ENCODE measurements at places on chromosomes 13 and 19.

GRCh38 chr19:11233073-11233472 is 6.3 kb upstream of the ANGPTL8 start:
- DNase-seq: no peak

DNA sequence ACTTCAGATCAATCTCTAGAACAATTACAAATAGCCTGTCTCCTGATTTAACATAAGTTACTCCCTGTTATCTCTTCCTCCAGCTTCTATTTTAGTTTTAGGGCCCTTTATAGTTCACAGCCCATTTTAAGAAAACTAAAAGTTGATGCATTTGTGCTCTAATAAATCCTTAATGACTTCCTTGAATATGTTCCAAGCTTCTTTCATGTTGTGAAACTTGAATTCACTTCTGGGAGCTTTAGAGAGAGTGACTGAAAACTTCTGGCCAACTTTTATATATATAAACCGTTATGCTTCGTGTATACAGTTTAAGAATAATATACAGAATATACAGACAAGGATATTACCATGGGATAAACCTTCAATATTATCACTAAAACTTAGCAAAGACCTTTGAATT is 366.8 kb downstream of the TBC1D4 start:
- DNase-seq: no peak

- DNase-seq: no peak
Observed at GRCh38 chr19:2529473-2529918, 53.6 kb downstream of the GADD45B start.

DNA sequence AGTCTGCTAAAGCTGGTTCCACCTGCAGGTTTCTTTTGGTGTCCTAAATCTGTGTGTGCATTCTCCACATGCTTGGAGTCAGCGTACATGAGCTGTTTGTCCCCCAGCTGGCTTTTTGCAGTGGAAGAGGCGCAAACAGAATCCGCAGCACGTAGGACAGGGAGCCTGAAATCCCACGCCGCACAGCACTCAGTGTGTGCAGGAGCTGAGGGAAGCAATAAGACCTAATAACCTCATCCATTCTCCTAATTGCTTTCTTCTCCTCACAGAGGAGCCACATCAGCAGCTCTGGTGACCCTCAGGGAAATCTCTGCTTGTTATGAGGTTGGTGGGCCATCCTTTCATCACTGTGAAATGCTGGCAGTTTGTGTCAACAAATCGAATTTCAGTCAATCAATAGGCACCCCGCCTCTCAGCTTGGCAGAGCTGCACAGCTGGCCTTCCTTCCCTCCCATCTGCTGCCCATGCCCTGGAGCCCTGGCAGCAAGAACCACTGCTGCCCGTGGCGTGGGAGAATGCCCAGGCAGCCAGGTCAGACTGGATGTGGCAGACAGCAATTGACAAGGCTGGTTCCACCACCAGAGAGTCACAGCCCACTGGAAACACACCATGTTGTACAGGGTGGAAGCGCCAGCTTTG is 136.7 kb downstream of the ZDHHC20 start:
- DNase-seq: no peak

- DNase-seq: no peak
Observed at GRCh38 chr13:43751624-43752023, 35.1 kb downstream of the ENOX1 start.

DNA sequence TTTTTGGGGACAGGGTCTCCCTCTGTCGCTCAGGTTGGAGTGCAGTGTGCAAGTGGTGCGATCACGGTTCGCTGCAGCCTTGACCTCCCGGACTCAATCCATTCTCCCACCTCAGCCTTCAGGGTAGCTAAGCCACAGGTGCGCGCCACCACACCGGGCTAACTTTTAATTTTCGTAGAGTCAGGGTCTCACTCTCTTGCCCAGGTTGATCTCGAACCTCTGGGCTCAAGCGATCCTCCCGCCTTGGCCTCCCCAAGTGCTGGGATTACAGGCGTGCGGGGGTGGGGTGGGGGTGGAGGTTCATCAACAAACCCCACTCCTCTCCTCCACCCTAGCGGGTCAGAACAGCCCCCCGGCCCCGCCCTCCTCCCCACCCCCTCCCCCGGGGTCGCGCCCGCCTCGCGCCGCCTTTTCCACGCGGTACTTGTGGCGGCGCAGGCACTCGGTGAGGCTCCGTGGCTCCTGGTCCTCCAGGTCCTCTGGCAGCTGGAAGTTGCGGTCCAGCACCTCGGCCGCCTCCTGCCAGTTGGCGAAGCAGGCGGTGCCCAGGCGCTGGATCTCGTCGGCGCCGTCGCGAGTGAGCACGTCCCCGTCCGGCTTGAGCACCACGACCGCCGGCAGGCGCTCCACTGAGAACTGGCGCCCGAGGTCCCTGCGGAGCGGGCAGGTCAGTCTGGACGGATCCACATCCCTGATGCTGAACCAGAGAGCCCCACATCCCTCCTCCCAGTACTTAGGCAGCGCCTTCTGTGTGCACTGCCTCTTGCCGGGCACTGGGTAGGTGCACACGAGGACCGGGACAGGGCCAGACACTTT is 5.2 kb downstream of the NXNL1 start:
- peak; percentile 44 for DNase-seq

DNA sequence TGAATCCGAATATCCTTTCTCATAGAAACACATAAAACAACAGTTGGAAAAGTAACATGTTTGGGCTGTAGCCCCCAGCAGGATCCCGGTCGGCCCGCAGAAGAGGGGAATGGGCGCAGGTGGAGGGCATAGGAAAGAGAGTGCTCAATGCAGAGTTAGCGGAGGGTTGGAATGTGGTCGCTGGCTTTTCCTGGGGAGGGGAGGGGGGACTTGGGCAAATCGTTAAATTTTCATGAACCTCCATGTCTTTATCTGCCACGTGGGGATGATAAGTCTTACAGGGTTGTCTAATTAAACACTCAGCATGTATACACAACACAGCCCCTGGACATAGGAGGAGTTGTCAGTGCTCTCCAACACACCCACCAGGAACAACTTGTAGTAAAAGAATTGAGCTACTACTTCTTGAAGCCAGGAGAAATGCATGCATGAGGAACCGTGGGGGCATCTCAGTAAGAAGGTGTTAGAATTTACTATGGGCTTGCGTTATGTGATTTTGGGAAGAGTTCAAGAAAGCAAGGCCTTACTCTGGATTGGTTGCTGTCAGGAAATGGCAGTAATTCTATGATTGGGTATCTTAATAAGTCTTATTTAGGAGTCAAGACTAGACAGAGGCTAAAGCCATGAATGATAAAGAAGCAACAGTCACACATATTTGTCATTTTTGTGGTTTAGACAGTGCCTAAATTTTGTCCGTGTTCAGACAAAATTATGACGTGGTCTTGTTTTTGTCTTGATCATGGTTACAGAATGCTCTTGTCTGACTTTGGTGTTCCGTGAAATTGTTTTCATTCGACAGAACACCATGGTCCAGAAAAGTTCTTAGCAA is 671 bp upstream of the SLC46A3 start:
- no peak for DNase-seq

DNA sequence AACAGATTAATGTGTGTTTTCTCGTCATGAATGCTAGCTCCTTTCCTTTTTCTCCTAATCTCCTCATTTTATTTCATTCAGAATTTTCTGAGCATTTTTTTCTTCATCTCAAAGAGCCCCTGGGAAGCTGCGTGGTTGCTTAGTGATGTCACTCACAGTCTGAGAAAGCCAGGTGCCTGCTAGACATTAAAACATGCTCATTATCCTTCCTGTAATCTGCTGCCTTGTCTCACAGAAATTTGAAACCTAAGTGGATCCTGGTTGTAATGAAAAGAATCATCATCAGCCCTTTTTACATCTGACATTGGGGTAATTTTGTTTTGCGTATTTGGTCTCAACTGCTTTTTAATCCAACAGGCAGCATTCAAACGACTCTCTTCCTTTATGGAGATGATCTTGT is 108.2 kb upstream of the RNF113B start:
- no peak for DNase-seq

DNA sequence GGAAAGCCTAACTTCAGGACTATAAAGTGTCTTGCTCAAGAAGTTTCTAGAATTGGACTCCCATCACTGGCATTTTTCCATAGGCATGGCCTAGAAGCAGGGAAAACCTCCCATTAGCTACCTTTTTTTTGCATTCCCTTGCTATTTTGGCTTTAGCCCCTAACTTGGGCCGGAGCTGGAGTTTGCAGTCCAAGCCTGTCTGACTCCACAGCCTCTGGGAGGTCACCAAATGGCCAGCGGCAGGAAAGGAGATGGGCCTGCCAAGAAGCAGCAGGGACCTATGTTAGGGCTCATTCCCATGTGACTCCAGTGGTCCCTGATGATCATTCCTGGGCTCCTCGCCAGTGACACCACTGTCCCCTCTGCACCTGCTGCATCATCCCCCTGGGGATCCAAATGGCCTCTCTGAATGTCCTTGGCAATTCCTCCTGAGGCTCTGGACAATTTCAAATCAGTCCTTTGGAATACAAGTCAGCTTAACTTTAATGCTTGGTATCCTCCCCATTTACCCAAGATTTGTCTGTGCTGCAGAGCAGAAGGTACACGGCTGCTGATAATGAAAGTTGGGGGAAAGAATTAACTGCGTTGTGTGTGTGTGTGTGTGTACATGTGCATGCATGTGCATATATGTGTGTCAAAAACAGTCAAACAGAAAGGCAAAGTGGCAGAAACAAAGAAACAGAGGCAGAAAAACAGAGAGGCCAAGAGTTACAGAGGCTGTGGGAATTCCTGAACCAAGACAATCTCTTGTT is 69.8 kb upstream of the SERP2 start:
- peak; percentile 69 for DNase-seq

GRCh38 chr19:17519967-17520366 is 8.5 kb downstream of the PGLS start:
- no peak for DNase-seq

- DNase-seq: no peak
Observed at GRCh38 chr13:38204556-38204955, 145.1 kb upstream of the UFM1 start.

- DNase-seq: no peak
Observed at GRCh38 chr13:112742583-112742982, 52.7 kb downstream of the ATP11A start.

DNA sequence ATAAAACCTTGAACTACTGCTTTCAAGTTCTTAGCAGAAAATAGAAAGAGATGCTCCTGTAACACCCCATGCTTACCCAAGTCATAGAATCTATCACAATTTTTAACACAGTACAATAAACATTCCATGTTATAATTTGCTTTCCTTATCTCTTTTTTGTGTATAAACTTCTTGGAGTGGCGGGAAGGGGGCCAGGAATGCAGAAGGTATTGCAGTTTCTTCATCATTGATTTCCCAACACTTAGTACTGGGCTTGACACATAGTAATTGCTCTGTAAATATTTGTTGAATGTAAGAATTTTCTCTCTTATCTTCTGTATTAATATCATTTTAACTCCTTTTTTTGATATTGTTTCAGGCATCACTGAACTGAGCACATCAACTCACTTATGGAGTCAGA is 535.8 kb downstream of the KCTD12 start:
- peak; percentile 52 for DNase-seq

GRCh38 chr19:31110336-31110735 is 238.9 kb downstream of the TSHZ3 start:
- no peak for DNase-seq

DNA sequence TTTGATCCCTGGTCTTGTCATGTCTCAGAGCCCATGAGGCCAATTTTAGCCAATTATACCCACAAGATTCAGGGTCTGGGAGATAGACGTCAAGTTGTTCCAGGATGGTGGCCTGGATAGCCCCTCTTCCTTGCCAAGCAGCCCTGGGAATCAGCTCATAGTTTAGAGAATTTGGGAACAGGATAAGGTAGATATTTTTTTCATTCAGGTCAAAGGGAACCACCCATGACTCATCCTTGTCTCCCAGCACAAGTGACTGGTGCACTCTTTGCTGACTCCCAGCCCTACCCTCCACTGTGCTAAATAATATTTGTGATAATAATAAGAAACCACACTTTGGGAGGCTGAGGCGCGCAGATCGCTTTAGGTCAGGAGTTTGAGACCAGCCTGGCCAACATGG is 17.1 kb upstream of the S1PR4 start:
- no peak for DNase-seq

DNA sequence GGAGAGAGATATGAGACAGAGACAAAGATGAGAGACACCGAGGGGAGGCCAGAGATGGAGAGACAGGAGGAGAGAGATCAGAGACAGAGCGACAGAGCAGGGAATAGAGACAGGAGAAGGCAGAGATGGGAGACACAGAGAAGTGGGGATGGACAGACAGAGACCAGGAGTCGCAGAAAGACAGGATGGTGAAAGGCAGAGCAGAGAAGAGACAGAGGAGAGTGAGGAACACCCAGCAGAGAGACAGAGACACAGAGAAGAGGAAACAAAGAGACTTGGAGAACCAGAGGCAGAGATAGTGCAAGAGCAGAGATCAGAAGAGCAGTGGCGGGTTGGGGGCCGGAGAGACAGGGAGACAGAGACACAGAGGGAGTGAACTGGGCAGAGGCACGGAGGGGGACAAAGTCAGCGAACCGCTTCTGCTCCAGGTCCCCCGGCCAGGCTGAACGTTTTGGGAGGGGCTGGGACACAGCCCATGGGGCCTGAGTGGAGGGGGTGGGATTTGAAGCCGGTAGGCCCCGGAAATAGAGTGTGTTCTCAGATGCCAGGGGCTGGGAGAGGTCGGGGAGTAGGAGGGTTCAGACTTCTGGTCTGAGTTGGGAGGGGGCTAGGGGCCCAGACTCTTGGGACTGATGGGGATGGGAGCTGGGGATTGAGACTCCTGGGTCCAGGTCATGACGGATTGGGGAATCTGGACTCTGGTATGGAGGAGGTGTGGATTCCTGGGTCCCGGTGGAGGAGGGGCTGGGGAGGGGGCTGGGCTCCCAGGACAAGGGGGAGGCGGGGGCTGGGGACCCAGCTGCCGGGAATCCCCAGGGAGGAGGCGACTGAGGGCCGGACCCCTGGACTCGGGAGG is 654 bp downstream of the ZNF579 start:
- no peak for DNase-seq

DNA sequence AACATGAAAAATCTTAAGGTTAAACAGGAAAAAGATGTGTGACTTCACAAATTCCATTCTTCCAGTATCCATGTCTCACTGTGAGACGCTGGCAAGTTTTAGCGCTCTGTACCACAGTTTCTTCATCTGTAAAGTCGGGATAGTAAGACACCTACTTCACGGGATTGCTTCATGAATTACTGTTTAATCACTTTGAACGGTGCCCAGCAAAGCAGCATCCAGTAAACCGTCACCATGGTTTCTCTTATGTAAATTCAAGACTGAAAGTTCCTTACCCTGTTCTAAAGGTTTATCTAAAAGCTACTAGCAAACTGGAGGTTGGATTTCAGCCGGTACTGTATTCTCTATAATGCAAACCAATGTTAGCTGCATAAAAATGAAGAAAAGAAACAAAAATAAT is 53.5 kb downstream of the KATNAL1 start:
- DNase-seq: no peak

GRCh38 chr13:113776231-113777125 is 17.5 kb downstream of the TMEM255B start:
- DNase-seq: peak; percentile 20

GRCh38 chr13:31765138-31765785 is 25.9 kb downstream of the RXFP2 start:
- DNase-seq: no peak

- DNase-seq: no peak
Observed at GRCh38 chr13:94664889-94665288, 47.5 kb downstream of the SOX21 start.

Measured in stomach (tissue), 19 donors.